ENCODE measurements at places on chromosomes 7 and 10.

DNA sequence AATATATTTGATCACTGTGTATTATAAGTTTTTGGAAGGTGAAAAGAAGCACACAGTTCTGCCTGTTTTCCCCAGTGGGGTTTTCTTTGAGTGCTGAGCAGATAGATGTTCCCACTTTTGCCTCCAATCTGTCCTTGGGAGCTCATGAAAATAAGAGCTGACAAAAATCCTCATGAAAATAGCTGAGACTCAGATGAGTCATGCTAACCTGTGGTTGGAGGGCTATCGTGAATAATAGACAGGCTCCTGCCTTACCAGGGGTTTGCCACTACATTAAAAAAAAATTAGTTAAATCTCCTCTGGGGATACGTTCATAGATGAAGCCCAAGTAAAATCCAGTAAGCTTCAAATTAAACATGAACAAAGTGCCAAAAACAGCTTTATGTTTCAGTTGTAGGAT, 10.9 kb upstream of the AOAH start:
- no peak for DNase-seq

DNA sequence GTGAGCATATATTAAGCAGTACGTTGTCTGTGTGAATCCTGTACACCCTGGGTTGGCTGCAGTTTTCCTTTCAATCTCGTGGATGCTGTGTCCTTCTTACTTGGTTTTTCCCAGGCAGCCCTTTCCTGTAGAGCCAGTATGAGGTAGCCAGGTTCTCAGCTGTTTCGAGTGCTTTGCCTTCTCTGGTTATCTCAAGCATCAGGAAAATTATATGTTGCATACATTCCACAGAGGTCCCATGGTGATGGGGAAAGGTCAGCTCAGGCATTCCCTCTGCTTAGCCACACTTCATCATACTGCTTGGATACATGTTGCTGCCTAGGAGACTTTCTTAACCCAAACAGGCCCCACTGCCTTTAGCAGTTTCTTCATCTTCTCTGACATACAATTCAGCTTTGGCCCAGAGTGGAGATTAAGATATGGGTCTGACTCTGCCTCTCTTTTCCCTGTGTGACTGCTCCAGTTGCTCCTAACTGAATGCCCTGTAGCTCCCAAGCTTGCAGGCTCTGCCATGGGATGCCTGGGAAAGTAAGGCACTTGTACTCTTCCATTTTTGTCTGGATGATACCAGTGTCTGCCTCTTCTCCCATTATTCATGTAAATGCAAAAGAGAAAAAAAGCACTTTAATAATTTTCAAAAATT, 11.3 kb downstream of the GNAI1 start:
- DNase-seq, result no peak

- no peak for DNase-seq
These were observed 139.4 kb downstream of the ITGB8 start for GRCh38 chr7:20470082-20470481.

- no peak for DNase-seq
These were observed 125.6 kb upstream of the FRMD4A start for GRCh38 chr10:14456218-14456869.

- DNase-seq, result peak; percentile 52
These were observed 113.8 kb upstream of the PPP2R2D start for GRCh38 chr10:131786756-131787605.

DNA sequence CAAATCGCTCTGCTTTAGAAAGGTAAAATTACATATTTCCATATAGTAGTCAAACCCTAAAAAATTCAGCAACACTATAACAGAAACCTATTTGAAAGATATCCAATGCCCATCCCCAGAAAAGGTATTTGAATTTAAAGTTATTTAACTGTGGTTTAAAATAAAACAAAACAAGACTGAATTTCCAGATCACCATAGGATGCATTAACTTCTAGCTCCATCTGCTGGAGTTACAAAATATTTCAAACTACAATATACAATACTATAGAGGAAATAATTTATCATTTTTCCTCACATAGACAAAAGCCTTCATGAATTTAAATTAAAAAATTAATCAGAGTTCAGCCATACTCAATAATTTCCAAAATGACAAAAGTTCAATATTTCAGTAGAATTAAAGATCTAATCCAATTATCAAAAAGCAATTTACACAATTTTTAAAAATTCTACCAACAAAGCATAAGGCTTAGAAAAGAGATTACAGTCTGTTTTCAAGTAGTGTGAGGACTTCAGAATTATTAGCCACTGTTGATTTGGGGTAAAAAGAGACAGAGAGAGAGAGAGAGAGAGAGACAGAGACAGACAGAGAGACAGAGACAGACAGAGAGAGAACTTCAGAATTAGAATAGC, 75.9 kb downstream of the LMBR1 start:
- peak; percentile 57 for DNase-seq

- no peak for DNase-seq
These were observed 22.5 kb downstream of the IL2RA start for GRCh38 chr10:6039711-6040110.

DNA sequence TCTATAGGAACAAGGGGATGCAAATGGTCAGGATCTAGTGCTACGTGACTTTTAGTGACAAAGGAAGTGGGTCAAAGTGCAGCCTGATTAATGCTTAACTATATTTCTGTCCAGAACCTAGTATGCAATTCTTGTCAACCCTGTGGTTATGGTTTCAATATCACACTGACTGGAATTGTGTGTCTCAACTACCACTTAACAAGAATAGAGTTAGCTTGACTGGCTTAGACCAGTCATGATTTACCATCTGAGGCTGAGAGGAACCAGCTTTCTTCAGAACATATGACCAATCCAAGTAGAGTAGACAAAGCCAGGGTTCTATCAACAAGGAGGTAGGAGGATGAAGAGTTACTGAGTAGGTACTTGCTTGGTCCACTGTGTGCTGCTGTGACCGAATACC, 54.4 kb downstream of the MYPN start:
- no peak for DNase-seq

- DNase-seq, result no peak
These were observed 110.6 kb downstream of the AUTS2 start for GRCh38 chr7:69708857-69709256.

DNA sequence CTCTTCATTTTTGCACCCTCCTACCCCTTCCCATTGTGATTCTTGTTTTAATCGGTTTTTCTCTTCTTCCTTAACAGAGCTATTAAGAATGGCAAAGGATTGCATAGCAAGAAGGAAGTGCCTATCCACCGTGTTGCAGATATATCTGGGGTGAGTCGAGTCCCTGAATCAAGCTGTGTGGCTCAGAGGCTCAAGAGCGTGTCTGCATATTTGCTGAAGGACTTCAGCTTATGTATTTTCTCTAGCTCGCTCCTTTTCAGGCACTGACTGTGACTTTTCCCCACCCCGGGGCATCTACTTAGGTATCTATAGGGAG, 126.6 kb downstream of the LRRC4 start:
- DNase-seq, result no peak

DNA sequence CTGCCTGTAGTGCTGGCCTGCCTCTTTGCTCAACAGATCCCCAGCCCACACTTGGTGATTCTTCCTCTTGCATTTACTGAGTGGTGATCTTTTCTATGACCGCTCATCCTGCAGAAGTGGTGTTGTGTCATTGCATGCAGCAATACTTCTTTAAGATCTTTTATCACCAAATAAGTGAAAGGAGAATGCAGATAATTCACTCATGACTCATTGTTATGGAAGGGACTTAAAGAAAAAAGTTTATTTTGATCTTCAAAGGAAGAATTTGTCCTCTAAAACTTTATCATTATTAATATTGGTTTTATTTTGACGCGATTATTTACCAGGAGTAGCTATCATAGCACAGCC, 489.1 kb upstream of the CELF2 start:
- no peak for DNase-seq

DNA sequence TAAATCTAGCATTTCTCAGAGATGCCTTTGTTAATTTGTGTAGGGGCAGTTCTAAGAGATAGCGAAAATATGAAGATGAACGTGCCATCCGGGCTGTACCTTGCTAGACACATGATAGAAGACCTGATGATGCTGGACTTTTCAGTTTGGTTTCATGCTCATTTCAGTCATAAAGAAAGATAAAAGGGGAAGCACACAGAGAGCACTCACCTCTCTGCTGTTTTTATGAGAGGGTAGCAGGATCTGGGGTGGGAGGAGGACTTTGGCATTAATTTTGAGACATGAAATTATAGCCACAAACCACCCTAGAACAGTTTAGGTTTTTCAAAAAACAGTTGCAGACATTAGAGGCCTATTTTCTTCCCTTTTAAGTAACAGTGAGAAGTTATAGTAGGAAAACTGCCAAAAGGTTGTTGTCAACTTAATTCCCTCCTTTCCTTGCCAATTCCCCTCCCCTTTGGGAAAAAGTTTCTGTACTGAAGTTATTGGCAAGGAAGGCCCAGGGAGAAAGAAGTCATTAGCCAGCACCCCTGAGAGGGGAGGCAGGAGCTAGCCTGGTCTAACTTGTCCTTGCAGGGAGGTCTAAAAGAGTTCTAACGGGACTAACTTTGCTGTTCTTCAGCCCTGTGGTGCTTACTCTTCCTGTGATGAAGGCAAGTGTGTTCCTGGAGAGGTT, 2.6 kb downstream of the ST7 start:
- DNase-seq, result no peak

- peak; percentile 90 for DNase-seq
These were observed 55.5 kb upstream of the ODAD2 start for GRCh38 chr10:28054228-28054860.

- DNase-seq, result peak; percentile 52
These were observed 58.0 kb downstream of the LCOR start for GRCh38 chr10:96890172-96890513.

DNA sequence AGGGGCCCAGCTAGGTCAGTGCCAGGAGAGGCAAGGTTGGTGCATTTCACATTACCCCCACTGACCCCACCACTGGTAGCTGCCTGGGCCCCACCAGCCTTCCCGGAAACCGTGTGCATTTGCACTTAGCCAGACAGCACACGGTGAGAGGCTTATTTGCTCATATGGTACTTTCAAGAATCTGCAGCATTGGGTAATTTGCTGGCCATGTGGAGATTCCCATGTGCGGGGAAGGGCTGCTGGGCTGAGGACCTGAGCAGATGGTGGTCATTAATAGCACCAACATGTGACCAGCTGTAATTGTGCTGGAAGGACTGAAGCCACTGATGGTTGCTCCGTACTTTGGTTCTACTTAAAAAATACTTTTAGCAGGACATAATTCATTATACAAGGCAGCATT, 323.8 kb downstream of the DPP6 start:
- DNase-seq, result no peak

DNA sequence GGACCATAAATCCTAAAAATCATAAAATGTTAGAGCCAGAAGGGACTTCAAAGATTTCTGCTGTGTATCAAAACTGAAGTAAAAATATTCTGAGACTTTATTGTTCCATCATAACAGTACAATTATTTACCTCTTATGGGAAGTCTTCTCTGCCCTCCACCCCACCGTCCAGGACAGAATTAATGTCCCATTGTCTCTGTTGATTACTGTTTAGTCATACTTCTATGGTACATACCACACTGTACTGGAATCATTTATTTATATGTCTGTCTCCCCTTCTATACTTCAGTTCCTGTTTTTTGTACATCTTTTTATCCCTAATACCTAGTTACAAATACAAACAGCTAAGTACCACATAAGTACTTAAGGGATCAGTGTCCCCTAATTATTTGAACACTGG, 91.4 kb upstream of the CAPZA2 start:
- DNase-seq, result peak; percentile 10

- DNase-seq, result no peak
These were observed 30.4 kb downstream of the LEP start for GRCh38 chr7:128271471-128271941.

- peak; percentile 84 for DNase-seq
These were observed 97.3 kb downstream of the GRB10 start for GRCh38 chr7:50685135-50686065.

GRCh38 chr7:28606421-28606820, 194.1 kb downstream of the CREB5 start:
- DNase-seq, result no peak

DNA sequence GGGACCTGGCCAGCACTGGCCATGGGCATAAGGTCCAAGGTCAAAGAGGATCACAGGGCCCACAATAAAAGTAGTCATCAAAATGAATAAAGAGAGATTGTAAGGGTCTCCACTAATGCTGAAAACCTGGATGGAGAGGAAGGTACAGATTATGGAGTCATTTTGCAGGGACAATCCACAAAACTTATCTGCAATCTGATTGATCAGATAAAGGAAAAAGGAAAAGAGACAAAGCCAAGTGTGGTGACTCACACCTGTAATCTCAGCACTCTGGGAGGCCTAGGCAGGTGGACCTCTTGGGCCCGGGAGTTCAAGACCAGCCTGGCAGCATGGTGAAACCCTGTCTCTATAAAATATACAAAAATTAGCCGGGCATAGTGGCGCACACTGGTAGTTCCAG, 174.0 kb downstream of the NPSR1 start:
- no peak for DNase-seq

DNA sequence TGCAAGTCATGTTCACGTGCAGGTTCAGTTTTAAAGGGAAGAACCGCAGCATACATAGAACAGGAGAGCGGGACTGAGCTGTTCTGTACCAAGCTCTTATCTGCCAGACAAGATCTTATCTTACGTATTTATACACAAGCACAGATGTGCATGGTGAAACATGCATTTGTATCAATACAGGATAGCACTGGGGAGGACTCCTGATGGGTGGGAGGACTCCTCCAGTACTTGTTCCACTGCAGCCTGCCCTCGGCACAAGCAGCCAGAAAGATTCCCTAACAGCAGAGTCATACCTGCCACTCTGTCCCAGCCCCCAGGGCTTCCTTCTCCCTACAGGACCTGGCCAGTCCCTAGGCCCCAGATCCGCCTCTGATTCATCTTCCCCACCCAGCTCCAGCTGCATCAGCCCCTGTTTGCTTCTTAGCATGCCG, 13.2 kb upstream of the PRKCQ start:
- DNase-seq, result no peak

GRCh38 chr10:1293636-1294435, 237.7 kb downstream of the WDR37 start:
- DNase-seq, result no peak

DNA sequence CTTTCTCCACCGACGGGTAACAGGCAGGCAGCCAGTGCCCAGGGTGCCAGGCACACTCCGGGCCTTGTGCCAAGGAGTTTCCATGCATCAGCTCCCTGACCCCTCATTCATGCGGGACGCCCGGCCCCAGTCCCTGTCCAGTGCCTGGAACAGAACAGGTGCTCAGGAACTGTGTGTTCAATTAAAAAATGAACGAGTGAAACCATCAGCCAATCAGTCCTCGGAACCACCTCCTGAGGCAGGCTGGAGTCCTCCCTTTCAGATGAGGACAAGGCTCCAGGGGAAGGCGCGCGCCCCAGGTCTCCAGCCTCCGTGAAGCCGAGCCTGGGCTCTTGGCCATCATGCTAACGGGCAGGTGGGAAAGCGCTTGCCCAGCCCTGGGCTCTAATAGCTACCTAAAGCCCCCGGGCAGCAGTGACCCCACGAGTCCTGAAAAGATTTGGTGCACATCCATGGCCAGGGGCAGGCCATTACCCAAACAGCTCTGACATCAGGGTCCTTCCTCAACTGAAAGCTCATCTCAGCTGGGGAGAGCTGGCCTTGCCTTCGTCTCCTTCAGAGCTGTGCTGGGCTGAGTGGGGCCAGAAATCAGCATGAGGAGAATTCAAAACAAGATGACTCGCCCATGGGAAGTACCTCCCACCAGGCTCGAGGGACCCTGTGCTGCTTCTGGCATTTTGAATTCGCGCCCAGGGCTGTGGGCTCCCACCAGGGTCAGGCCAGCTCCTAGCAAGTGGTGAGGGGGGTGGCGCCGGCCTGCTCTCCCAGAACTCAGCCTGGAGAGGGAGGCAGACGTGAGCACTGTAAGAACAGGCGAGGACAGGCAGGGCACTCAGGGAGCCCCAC, 200.5 kb downstream of the MAD1L1 start:
- DNase-seq, result no peak

Measured in PC-3 (cell line).